ENCODE measurements at places on chromosomes 2 and 18. TPM values are rescaled to one million over a fixed set of nuclear protein-coding genes. Genes with fewer than 3 reads are reported as not detected.

GRCh38 chr18:13366541-13366940 lies 148.0 kb downstream of the LDLRAD4 start:
- no peak for DNase-seq

The LIPG gene
- polyA plus RNA-seq: 43.9 TPM

The HDLBP gene
- 396 TPM for polyA plus RNA-seq

GRCh38 chr2:9703701-9704221 lies 73.0 kb upstream of the YWHAQ start:
- no peak for DNase-seq

The DIS3L2 gene
- polyA plus RNA-seq: 40.8 TPM

DNA sequence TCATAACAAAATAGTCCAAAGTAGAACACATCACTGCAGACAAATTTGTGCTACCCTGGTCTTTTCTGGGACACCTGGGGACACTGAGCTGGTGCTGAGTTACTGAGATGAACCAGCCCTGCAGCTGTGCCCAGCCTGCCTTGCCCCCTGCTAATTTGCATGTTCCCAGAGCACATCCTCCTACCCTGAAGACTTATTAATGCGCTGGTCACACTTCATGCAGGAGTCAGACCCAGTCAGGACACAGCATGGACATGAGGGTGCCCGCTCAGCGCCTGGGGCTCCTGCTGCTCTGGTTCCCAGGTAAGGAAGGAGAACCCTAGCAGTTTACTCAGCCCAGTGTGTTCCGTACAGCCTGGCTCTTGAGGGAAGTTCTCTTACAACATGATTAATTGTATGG lies 1518.3 kb downstream of the RPIA start:
- DNase-seq: no peak

The SLC11A1 gene
- 1.6 TPM for polyA plus RNA-seq

DNA sequence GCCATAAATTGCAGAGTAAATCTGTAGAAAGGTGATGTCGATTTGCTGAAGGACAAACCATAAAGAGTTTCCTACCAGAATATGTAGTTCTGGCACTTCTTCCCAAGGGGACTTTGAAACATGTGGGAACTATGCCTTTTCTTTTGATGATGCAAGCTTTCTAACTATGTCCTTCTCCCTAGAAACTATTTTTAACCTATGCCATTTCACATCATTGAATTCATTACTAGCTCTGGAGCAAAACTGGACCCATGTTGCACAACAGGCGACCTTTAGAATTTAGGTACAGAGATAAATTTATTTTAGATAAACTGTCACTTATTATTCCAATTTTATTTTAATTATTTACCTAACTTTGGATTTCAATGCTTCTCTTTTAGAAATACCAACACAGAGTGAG lies 186.5 kb downstream of the CCDC102B start:
- DNase-seq: no peak

The CCDC121 gene
- 12.1 TPM for polyA plus RNA-seq

- no peak for DNase-seq
Observed at GRCh38 chr2:17805717-17806363, 10.4 kb upstream of the MSGN1 start.

- DNase-seq: no peak
Observed at GRCh38 chr2:237045449-237045848, 40.2 kb upstream of the COPS8 start.

DNA sequence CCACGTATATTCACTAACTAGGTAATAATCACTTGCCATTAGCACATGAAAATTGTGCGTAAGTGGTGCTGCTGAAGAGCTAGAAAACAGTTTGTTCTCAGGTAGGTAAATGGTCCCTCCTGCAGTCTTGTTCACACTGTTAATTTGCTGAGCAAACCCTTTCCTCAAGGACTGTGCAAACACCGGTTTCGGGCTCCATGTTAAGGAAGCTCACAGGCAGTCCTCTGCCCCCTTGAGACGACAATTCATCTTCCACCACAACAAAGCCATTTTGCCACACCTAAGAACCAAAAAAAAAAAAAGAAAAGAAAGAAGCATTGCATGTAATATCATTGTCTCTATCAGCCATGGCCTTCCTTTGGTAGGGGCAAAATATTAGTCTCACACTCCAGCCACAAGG lies 193.9 kb downstream of the BCL11A start:
- no peak for DNase-seq

The RHBDD1 gene
- polyA plus RNA-seq: 30.2 TPM

The NEU4 gene
- 2.5 TPM for polyA plus RNA-seq

GRCh38 chr2:25856377-25856776 lies 21.9 kb downstream of the ASXL2 start:
- no peak for DNase-seq
